ENCODE measurements at places on chromosomes 2 and 18. TPM values are rescaled to one million over a fixed set of nuclear protein-coding genes. Genes with fewer than 3 reads are reported as not detected.

B4GALT6 gene
- 11.8 TPM for total RNA-seq

ROCK2 gene
- total RNA-seq: 143 TPM

IGFBP5 gene
- total RNA-seq: 2,812 TPM

TRIM43 gene
- not detected for total RNA-seq

NAT8 gene
- total RNA-seq: not detected

CD8B2 gene
- total RNA-seq: not detected
